ENCODE measurements at places on chromosomes 11 and 22. TPM values are rescaled to one million over a fixed set of nuclear protein-coding genes. Genes with fewer than 3 reads are reported as not detected.

Gene SPON1
- 33.9 TPM for total RNA-seq

Gene CCDC157
- 1.0 TPM for total RNA-seq

Gene ALKBH3
- 36.6 TPM for total RNA-seq

GRCh38 chr22:45316796-45317526 is 7.2 kb downstream of the FAM118A start:
- H3K27me3 ChIP-seq = no peaks in the 10 kb centered on the region
- no peak overlapping the region for H3K4me3 ChIP-seq
- peaks cover 15% of the 10 kb centered on the region for H3K4me1 ChIP-seq
- peak overlapping the region; percentile 85 for H3K27ac ChIP-seq

GRCh38 chr11:42595876-42596275 is 715.9 kb upstream of the API5 start:
- no peaks in the 10 kb centered on the region for H3K4me1 ChIP-seq
- H3K27me3 ChIP-seq = no peaks in the 10 kb centered on the region
- H3K4me3 ChIP-seq = no peak overlapping the region
- H3K27ac ChIP-seq = no peak overlapping the region

DNA sequence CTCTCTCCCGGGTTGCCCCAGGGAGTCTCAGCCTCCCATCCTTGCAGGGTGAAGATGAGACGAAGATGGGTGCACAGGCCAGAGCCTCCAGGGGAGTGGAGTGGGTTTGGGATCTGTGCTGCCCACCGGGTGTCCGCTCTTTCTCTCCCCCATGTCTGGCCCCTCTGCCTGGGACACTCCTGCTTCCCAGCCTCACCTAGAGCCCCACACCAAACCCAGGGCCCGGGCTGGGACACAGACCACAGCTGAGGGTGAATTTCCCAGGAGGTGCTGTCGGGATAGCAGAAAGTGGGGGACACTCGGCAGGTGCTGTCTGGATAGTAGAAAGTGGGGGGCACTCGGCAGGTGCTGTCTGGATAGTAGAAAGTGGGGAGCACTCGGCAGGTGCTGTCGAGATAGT is 25.0 kb upstream of the KRTAP5-7 start:
- DNase-seq = no peak
- H3K27me3 ChIP-seq = no peaks in the 10 kb centered on the region
- no peak overlapping the region for H3K27ac ChIP-seq
- no peak overlapping the region for H3K4me3 ChIP-seq
- no peaks in the 10 kb centered on the region for H3K4me1 ChIP-seq

GRCh38 chr11:1924646-1925372 is 5.3 kb downstream of the TNNT3 start:
- H3K27me3 ChIP-seq = no peaks in the 10 kb centered on the region
- no peak overlapping the region for H3K4me3 ChIP-seq
- H3K4me1 ChIP-seq = no peaks in the 10 kb centered on the region
- no peak overlapping the region for H3K27ac ChIP-seq
- DNase-seq = no peak

GRCh38 chr11:992577-992976 is 43.9 kb downstream of the MUC6 start:
- no peak for DNase-seq
- no peak overlapping the region for H3K27ac ChIP-seq
- no peak overlapping the region for H3K4me3 ChIP-seq

Data from tibial nerve (tissue), 4 donors.